ENCODE measurements at places on chromosomes 3 and 15. TPM values are rescaled to one million over a fixed set of nuclear protein-coding genes. Genes with fewer than 3 reads are reported as not detected.

DNA sequence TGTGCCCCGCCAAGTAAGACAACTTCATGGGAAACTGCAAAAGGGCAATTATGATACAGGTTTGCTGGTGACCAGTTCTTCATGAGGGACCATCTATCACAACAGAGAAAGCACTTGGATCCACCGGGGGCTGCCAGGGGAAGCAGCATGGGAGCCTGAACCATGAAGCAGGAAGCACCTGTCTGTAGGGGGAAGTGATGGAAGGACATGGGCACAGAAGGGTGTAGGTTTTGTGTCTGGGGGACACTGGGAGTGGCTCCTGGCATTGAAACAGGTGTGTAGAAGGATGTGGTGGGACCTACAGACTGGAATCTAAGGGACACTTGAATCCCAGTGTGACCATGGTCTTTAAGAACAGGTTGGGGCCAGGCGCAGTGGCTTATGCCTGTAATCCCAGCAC is 22.6 kb downstream of the MKRN2 start:
- no peak for DNase-seq

The C3orf85 gene
- 13.2 TPM for polyA plus RNA-seq

GRCh38 chr3:150740733-150741496 is 22.1 kb downstream of the SIAH2 start:
- DNase-seq = no peak

DNA sequence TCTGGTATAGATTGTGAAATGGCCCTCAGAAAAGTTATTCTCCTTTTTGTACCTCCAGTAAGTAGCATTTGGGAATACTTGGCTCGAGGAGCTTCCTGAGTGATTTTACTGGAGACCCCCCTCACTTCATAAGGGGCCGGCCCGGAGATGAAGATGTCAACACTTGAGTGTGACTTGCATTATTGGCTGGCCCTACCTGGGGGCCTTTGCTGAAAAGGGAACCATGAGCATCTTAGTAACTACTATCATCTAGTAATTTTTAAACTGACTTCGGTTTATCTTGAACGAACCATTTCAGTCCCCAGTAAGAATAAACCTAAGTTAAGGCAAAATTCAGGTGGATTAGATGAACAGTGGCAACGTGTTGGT is 1.3 kb downstream of the FAIM start:
- no peak for DNase-seq

The TUSC7 gene
- polyA plus RNA-seq = not detected

The TM4SF18 gene
- polyA plus RNA-seq = 20.9 TPM
